Kidney tubule cell (primary cell): ENCODE measurements at places on chromosomes 12 and 14.

- DNase-seq = no peak
Observed at GRCh38 chr12:6830999-6831398, 2.8 kb downstream of the P3H3 start.

DNA sequence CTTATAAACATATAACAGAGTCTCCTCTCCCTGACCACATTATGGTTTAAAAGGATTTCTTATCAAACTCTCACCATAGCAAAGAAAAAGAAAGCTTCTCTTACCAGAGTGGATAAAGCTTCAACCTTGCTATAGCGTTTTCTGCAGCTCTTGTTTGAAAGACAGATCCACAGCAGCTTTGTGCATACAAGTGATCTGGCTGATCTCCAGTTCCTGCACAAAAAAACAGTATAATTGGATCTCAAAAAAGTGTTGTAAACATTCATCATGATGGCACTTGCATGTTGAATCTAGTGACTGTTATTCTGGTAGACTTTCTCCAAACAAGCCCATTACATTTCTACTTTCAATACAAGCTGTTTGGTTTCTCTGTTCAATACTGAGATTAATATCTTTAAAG is 178.9 kb upstream of the MGAT4C start:
- DNase-seq = no peak

- no peak for DNase-seq
Observed at GRCh38 chr12:89971880-89972279, 263.2 kb upstream of the ATP2B1 start.

- peak; percentile 31 for DNase-seq
Observed at GRCh38 chr14:34199585-34199984, 248.7 kb upstream of the EGLN3 start.

DNA sequence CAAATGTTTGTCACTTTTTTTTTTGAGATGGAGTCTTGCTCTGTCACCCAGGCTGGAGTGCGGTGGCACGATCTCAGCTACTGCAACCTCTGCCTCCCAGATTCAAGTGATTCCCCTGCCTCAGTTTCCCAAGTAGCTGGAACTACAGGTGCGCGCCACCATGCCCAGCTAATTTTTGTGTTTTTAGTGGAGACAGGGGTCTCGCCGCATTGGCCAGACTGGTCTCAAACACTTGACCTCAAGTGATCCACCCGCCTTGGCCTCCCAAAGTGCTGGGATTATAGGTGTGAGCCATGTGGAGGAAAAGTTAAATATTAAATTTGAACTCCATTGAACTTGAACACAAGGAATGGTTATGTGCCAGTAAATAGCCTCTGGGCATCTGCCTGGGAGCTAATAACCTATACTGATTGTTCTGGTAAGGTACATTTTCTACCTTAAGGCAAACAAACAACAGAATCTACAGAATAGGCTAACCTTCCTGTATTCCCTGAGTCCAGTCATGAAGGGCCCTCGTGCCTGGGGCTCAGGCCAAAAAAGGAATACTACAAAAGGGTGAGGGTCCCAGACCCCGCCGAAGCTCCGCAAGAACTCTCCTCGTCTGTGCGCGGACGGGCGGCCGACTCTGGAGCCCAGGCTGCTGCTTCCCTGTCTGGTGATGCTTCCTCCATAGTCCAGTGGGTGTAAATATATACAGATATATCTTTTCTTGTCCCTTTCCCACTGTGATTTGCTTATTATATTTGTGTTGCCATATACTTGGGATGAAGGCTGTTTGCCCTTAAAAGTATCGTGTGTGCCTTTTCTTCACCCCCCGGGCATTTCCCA is 74.0 kb upstream of the EIF5 start:
- DNase-seq = peak; percentile 81

GRCh38 chr14:40417777-40418401 is 985.7 kb upstream of the FBXO33 start:
- DNase-seq = peak; percentile 54

GRCh38 chr14:22314183-22314820 is 274.7 kb downstream of the DAD1 start:
- peak; percentile 66 for DNase-seq

GRCh38 chr12:10802587-10802986 is at the start of gene TAS2R7:
TAS2R7 (minus strand) TSS chr12:10802627; CDS start chr12:10802570, 57 bp downstream.
- no peak for DNase-seq

DNA sequence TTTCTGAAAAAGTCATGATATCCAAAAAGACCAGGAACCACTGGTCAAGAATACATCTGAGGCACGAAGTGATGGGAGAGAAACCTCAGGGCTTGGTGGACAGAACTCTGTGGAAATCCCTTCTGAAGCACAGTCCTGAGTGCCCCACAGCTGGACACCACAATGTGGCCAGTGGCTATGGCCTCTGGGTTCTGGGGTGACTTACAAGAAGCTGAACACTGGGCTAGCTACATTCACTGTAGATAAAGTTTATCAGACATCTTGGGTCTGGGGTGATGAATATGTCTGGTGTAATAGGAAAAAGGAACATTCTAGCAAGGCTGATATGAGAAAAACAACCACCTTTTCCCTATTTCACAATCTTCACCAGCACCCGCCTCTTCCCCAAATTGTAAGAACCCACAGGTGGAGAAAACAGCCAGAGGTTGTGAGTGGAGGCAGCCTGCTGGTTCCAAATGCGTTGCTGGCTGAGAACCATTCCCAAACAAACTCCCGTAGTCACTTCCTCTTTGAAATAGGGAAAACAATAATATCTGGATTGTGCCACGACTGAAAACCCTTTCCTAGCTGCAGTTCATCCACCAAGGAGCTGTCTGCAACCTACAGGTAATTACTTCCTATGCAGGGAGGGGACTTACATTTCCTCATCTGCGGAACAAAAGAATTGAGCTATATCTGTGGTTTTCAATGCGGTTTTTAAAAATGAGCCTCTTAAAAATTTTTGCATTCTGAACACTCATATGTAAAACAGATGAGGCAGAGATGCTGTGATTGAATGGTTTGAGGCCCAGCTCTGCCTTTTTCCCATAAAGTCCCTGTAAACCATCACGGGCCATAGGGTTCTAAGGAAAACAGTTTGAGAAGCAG is 193.6 kb downstream of the SLC41A2 start:
- no peak for DNase-seq

- DNase-seq = peak; percentile 92
Observed at GRCh38 chr14:96204151-96205058, at the start of gene BDKRB2. BDKRB2 (plus strand) TSS chr14:96204839; CDS start chr14:96237108, 32,269 bp downstream.

DNA sequence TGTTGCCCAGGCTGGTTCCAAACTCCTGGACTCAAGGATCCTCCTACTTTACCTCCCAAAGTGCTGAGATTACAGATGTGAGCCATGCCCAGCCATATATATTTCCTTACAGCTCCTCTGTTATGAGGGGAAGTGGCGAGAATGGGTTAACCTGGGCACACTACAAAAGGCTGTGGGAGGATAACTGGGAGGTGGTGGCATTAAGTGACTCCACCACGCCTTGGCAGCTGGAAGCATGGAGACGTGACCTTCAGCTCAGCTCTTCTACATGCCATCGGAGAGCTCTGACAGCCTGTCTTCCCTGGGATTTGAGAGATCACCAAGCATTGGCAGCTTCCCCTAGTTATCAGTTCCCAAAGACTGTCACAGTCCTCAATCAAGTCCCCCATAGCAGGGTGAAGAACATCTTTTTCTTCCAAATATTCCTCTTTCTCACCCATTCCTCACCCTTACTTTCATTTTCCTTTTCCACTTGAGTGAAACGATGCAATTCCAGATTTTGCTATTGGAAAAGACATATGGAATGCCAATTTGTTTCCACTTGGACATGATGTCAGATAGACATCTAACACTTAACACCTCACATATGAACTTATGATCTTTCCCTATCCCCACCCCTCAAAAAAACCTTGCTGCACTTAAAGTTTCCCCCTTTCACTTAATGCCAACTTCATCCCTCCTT is 48.5 kb downstream of the PHLDA1 start:
- peak; percentile 24 for DNase-seq

GRCh38 chr12:54175200-54175963 is 13.4 kb downstream of the SMUG1 start:
- DNase-seq = no peak

DNA sequence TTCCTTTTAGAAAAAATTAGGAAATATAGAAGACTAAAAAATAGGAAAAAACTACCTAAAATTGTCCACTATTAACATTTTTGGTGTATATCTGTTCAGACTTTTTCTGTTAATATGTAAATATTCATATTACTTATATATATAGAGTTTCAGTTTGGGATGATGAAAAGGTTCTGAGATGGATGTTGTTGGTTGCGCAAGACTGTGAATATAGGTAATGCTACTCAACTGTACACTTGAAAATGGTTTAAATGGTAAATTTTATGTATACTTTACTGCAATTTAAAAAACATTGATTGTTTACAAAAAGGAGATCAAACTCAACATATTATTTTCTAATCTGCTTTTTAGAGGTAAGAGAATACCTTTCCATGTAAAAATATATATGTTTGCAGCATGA is 200.9 kb downstream of the RAD51B start:
- no peak for DNase-seq

DNA sequence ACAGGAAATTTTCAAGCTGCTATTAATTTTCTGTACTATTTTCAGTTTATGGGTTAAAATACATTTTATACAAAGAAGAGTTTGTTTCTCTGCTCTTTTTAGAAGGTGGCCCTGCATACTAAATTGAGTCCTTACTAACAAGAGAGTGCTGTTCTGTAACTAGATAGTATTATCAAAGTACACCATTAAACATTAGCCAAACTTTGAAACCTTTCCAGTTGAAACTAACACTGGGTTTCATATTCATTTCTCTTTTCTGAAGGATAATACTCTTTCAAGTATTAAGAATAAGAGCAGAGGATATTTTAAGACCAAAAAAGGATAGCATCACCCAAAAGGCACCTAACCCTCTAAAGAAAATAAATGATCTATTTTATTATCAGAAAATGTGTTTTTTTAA is 47.2 kb downstream of the PEBP1 start:
- DNase-seq = no peak

DNA sequence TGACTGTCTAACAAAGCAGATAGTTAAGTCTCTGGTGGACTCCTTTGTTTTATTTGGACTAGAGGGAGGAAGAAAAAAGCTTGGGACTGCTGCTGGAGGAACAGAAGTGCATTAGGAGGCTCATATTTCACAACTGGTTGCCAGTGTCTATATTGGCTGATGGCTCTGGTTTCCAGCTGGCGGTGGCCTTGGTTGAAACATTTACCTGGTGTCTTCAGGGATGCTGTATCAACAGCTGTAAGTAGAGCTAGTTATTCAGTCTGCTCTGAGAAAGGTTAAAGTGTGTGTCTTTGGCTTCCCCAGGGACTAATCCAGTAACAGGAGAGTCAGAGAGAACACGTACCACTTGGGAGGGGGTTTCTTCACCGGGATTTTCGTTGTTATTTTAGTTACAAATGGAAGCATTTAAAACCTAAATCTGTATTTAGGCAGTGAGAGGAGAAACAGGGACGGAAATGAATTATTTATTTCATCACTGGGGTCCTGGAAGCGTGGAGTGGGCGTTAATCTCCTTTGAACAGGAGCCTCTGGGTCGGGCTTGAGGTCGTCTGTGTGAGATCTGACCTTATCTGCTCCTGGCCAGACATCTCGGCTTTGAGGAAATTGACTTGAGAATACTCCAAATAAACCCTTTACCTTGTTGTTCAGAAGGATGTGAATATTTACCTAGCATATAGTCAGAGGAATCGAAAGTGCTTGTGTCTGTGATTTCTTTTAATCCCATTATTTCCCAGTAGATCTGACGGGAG is 149.9 kb downstream of the NRXN3 start:
- DNase-seq = no peak

DNA sequence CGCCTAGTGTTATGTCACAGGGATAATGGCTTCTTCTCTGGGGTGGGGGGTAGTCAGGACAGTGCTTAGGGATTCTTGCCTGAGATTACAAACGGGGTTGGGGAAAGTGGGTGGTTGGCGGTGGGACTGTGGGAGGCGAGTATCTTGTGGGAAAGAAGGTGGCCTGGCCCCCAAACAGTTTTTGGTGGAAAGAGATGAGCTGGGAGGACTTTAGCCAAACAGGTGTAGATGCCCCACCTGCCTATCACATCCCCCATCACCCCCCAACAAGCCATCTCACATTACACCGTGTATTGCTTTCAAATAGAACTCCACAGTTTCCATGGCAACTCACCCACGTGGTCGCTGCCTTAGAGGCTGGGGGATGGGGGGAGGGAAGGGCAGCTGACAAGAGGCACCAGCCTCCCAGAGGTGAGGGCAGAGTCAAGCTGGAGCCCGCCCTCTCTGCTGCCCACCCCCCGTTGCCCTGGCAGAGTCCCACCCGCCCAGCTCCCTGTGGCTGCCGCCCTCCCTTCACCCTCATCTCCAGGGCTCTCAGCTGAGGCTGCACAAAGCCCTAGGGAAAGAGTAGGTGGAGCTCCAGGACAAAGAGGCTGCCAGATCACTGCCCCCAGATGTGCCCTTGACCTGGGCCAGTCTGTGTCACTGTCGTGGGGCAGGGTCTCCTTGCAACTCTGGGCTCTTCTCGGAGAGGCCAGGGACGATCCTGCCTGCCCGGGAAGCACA is 98.3 kb downstream of the LRRC74A start:
- peak; percentile 35 for DNase-seq

GRCh38 chr14:105214324-105214915 is 33.3 kb upstream of the NUDT14 start:
- DNase-seq = no peak

GRCh38 chr12:53232646-53233461 is 845 bp upstream of the RARG start:
- DNase-seq = peak; percentile 45

- no peak for DNase-seq
Observed at GRCh38 chr12:114240288-114240687, 165.7 kb downstream of the TBX5 start.

DNA sequence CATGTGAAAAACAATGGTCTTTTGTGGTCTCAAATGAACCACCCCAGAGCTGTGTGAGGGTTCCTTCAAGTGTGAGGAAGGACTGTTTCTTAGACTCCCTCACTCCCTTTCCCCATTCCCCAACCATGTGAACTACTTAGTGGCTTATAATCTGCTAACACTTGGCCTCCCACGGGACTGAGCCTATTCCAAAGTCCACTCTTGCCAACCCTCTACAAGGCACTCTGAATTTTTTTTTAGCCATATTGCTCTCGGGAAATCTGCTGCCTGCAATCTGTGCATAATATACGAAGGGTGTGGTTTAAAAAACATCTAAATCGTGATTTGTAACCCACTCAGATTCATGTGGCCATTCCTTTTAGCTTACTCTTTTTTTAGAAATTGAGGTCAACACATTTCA is 2.6 kb downstream of the SVOP start:
- no peak for DNase-seq
